ENCODE measurements at places on chromosomes 2 and 18.

GRCh38 chr2:24711865-24712264 lies 81.3 kb downstream of the PTRHD1 start:
- DNase-seq: no peak

GRCh38 chr2:108034843-108035242 lies 48.5 kb downstream of the SLC5A7 start:
- peak; percentile 6 for DNase-seq

GRCh38 chr18:56286775-56287325 lies 351.5 kb downstream of the TXNL1 start:
- DNase-seq: no peak

DNA sequence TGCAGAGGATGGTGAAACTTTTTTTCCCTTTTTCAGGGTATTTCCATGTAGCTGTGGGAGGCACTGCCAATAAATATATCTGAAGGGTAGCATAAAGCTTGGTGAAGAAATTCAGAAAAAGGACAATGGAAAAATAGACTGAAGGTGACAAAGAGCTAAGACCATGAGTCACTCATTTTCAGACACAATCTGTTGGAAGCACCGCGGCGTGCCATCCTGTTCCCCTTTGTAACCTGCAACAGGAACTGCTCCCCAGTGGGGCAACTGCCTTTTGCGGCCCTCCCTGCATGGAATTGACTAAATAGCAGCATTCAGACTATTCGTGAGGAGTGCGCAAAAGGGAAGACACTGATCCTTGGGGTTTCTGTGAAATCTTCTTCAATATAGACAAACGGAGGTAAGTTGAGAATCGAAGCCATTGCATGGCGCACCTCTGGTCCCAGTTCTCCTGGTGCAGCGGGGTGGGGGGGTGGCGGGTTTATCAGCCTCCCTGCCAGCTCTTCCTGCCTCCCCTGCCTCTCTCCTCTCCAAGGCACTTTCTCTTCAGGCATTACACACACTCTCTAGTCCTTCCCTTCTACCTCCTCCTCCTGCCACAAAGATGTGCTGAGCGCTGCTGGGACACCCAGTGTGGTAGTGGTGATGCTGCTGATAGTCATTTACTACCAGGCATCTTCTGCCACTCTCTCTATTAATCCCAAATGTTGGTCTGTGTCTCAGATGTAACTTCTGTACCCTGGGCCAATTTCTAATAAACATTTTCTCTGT lies 126.2 kb upstream of the TMEM200C start:
- no peak for DNase-seq

DNA sequence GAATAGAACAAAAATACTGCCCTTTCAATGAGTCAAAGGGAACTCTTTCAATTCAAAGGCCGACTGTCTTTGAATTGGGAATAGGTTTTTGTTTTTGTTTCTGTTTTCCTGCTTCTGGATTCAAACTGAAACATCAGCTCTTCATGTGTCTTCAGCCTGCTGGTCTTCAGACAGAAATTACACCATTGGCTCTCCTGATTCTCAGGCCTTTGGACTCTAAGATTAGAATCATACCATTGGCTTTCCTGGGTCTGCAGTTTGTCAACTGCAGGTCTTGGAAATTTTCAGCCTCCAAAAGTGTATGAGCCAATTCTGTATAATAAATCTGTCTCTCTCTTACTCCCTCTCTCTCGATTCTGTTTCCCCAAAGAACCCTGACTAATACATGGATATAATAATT lies 31.1 kb downstream of the CTLA4 start:
- no peak for DNase-seq

DNA sequence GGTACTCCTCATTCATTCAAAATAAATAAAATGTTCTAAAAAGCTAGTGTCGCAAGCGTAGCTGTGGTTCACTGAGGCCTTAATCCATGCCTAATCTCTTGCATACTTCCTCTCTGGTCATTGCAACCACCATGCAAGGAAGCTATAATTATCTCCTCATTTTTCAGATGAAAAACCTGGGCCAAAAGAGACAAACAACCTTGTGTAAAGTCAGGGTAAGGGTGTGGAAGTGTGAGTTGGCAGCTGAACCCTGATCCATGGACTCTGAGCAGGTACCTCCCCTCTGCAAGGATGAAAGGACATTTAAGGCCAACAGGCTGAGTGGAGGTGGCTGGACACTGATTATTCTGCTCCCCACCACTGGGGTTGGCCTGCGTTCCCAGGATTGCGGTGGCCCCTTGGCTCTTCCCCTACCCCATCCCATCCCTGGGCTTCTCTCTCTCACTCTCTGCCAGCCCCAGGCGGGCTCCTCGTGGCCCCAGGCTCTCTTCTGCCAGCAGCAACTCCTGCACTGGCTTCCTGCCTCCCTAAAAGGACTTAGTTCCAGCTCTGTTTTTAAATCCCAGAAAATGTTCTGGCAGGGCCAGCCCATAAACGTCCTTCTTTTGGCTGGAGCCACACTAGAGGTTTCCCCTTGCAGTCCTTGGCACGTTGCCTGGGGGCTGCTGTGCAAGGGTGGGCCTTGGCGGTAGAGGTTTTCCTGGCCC lies 72.0 kb upstream of the AFF3 start:
- DNase-seq: no peak

DNA sequence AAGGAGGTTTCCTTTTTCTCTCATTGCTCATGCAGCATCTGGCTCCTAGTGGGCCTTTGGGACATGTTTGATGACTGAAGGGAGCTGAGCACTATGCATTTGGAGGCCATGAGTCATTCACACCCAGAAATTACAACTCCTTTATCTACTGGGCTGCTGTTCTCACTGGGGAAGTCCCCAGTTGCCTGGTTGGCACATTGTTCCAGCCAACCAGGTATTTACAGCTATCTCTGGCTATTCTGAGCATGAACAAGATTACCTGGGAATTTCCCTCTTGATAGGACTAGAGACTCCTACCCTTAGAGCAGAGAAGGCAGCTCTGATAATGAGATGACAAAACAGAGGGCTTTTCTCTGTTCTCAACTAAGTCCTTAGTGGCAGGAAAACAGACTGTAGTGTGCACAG lies 206.5 kb downstream of the SETBP1 start:
- DNase-seq: peak; percentile 11

- no peak for DNase-seq
Observed at GRCh38 chr2:26169681-26170414, 3.0 kb upstream of the GAREM2 start.

DNA sequence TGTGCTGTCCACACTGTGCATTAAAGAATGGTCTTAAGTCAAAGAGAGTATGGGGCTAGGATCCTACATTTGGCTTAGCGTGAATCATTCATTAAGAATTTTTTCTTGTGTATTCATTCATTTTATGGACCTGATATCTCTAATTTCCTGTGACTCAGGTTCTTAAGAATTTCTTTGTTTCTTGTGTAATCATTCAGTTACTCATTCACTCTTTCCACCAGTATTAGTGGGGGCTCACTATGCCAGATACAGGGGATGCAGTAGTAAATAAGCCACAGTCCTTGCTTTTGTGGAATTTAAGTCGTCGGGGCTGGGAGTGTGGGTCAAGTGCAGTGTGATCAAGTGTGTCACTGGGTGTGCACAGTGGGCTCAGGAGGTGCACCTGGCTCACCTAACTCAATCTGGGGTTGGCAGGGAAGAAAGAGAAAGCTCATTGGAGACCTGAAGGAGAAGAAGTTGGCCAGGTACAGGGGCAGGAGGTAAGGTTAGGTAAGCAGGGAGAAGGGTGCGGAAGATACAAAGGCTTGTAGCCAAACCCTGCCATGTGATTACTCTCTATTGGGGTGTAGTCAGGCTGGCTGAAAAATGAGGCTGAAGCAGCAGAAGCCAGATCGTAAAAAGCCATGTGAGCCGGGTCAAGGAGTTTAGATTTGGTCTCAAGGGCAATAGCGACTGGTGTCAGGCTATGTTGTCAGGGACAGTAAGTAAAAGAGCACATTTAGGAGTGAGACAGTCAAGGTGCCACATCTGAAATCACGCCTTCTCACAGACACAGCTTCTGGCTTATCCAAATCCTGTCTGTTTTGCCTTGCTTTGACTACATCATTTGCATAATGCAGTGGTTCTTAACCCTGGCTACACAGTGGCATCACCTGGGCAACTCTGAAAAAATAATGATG lies 67.2 kb downstream of the KCTD1 start:
- DNase-seq: peak; percentile 52

GRCh38 chr18:8529609-8530008 lies 79.6 kb upstream of the RAB12 start:
- DNase-seq: no peak

DNA sequence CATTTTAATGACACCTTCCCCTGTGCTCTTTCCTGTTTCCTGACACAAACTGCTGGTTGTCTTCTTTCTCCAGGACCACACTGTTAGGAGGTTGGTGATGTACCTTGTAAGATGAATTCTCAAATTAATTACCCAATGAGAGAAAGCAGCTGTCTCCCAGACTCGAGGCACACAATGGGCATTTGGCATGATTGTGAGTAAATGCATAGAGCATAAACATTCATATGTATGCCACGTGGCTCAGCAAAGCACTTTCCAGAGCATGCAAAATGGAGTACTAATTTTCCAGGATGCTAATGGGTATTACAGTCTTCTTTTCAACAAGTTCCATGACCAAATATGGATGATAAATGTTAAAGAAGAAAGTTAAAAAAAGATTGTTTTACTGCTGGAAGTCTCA lies 235.2 kb upstream of the KLHL29 start:
- DNase-seq: no peak

DNA sequence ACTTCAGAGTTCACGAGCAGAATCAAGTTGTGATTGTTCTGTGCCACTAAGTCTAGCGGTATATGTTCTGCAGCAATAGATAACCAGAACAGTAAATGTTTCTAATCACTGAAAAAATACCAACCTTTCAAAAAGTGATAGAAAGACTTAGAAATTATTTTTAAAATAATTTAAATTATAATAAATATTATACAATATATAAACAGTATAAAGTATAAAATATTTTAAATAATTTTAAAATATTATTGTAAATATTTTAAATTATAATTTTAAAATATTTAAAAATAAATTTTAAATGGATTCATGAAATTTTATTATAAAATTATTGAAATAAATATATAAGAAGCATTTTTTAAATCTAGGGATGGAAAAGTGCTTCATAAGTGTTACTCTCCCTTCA lies 126.3 kb upstream of the ID2 start:
- no peak for DNase-seq

GRCh38 chr2:28993206-28993960 lies 12.3 kb downstream of the TOGARAM2 start:
- DNase-seq: peak; percentile 36

DNA sequence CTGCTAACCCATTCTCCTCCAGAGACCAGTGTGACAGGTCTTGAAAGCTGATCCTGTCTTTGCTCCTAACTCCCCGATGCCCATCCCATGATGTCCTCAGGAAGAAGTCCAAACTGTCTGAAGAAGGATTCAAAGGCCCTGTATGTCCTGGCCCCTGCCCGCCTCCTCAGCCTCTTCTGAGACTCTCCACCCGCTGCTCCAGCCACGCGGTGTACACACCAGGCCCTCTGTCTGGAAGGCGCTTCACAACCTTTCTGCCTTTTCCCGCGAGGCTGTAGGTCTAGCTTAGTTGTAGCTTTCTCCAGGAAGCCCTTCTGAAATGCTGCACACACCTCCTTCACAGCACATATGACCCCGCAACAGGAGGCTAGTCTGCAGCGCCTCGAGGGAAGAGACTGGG lies 23.5 kb upstream of the CRYBA2 start:
- DNase-seq: no peak

DNA sequence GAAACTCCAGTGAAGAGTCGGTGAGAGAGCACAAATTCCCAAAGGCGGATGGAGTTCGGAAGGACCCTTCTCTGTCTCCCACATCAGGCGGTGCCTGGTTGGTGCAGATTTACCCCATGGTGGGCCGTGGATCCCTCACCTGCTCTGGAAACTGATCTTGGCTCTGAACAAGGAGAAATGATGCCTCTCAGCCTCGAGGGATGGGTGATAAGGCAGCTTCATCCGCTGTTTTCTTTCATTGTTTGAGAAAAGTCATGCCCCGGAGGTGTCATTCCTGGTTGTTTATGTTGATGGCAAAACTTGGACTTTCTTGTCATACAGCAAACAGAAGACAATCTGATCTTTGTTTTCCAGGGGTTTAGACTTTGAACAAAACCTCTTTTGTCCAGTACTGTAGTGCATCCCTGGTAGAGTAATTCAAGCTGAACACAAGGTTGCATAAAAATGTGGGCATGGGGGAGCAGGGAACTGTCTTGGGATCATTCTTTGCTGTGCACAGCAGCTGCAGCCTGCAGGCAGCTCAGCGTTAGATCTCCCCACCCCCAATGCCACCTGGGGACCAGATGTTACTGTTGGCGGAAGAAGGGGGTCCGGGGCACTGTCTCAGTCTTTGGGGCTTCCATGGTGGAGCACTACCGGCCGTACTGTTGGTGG lies 81.3 kb downstream of the NFATC1 start:
- no peak for DNase-seq

DNA sequence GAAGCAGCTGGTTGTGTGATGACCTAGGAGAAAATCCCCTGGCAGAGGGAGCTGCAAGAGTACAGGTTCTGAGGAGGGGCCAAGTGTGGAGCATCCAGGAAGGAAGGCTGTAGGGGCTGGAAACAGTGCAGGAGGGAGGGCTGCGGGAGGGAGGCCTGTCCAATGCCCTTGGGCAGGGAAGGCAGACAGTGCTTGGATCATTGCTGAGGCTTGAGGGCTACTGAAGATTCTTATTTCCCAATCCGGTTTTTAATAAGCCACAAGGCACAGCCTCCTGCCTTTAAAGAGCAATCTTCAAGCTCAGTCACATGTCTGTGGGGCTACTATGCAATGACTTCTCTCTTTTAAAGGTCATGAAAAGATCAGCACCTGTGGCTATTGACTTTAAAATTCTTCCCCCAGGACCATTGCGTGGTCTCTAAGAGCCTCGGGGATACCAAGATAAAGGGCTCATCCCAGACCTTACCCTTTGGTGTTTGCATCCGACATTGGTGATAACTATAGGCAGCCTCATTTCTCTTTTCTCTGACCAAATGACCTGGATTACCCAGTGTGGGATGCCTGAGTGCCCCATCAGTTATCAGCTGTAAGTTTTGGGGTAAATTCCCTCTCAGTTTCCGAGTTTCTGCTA lies 149.6 kb downstream of the DOCK10 start:
- no peak for DNase-seq

DNA sequence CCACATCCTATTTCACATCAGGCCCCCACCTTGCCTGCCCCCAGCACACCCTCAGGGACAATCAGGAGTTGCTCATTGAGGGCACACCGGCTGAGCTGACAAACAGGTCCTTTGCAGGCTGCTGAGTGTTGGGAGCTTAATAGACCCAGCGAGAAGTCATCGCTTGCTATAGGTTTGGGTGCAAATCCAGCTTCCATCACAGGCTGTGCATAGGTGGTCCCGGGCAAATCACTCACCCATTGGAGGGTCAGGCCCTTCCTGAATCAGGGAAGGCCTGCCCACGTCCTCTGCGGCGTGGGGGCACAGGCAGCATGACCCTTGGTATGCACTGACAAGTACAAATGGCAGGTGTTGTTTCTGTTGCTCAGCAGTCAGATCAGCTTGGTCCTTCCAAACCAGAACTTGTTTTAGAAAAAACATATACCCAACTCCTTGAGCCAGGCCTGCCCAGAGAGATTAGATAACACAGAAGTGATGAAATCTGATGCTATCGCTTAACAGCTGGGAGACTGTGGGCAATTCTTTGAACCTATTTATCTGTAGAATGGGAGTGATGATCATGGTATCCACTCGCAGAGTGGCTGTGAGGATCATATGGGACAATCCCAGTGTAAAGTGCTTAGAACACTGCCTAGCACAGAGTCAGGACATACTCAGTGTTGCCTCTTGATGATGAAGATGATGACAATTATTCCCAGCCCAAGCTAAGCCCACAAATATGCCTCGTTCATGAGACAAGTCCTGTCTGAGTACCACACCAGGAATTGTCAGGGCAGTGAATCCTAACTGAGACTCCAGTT lies 34.9 kb downstream of the SMAD7 start:
- DNase-seq: no peak

Data from SW480 (cell line).